ENCODE measurements at places on chromosomes 2 and 18.

DNA sequence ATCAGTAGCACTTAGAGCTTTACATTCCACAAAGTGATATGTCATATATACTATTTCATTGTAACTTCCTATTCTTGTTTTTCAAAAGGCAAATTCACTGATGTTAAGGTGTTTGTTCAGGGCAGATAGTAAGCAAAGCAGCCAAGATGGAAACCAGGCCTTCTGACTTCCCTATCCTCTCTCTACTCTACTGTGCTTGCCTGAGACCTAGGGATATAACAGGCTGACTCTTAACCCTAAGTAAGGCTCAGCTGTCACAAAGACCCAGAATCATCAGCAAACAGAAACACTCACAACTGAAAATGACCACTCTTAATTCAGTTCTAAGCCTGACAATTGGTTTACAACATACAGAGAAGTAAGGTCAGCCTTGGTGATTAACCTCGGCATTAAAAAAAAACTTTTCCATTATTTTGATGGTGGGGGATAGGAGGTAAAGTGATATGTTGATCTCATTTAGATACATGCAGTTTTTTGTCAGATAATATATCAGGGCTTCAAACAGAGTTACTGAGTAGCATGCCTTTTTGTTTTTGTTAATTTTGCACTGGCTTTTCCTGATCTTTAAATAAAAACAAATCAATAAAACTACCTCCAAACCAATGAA lies 95.4 kb upstream of the CHRNA1 start:
- no peak for DNase-seq

- DNase-seq: no peak
Observed at GRCh38 chr2:160325418-160325817, 125.3 kb upstream of the ITGB6 start.

DNA sequence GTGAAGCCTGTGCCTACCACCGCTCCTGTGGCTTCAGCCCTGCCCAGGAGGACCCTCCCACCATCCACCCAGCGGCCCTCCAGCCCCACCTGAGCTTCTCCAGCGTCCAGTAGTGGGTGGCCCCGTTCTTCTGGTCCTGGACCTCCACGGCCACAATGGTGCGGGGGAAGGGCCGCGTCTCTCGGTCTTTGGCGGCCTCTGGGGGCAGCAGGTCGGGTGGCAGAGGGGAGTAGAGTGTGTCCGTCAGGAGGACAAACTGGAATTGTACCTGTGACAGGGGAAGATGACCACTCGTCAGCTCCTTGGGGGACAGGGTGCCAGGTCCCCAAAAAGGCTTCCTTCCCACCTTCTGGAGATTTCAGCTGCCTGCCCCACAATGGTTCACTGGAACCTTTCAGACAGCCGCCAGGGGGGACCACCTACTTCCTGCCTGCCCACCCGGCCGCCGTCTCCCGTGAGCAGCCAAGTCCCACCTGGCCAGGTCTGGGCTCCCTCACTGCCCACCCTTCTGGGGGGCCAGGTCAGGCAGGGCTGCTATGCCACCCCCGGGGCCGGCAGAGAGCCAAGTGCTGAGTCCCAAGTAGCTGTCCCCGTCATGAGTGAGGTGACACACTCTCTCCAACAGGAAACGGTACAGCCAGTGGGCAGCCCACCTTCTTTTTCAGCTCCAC lies 59.3 kb downstream of the KIF1A start:
- no peak for DNase-seq

GRCh38 chr2:25479761-25480160 lies 138.0 kb upstream of the DNMT3A start:
- DNase-seq: no peak

GRCh38 chr2:4455486-4456155 lies 752.2 kb downstream of the DCDC2C start:
- DNase-seq: no peak

GRCh38 chr2:70132244-70133126 lies 45.2 kb downstream of the PCBP1 start:
- no peak for DNase-seq

DNA sequence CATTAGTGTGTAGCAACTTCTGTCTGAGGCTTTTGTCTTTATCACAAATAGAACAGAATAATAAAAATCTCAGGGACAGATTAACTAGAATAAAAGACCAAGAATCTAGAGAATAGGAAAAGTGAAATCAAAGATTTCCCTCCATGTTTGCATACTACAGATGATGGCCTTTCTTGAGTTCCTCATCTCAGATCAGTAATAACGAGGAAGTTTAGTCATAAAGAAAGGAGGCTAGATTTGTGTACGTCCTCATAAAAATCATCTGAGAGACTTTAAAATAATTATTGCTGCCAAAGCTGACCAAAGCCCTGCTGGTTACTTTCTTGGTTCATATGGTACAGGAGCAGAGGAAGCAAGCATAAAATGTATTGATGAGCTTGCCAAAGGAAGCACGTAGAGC lies 117.3 kb downstream of the MIB1 start:
- DNase-seq: no peak

GRCh38 chr2:28281739-28282138 lies 110.9 kb upstream of the FOSL2 start:
- no peak for DNase-seq

DNA sequence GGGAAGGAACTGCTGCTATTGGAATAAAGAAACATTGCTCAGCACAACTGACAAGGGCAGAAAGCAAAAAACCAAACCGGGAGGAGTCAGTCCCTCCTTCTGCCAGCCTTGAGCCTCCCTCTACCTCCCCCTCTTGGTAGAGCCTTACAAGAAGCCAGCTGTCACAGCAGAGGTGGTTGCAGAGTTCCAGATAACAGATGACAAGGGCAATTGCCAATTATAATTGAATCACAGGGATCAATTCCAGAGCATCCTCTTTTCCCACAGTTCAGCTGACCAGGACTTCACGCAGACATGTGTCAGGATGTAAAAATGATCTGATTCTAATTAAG lies 548.2 kb upstream of the LRRTM1 start:
- DNase-seq: no peak

DNA sequence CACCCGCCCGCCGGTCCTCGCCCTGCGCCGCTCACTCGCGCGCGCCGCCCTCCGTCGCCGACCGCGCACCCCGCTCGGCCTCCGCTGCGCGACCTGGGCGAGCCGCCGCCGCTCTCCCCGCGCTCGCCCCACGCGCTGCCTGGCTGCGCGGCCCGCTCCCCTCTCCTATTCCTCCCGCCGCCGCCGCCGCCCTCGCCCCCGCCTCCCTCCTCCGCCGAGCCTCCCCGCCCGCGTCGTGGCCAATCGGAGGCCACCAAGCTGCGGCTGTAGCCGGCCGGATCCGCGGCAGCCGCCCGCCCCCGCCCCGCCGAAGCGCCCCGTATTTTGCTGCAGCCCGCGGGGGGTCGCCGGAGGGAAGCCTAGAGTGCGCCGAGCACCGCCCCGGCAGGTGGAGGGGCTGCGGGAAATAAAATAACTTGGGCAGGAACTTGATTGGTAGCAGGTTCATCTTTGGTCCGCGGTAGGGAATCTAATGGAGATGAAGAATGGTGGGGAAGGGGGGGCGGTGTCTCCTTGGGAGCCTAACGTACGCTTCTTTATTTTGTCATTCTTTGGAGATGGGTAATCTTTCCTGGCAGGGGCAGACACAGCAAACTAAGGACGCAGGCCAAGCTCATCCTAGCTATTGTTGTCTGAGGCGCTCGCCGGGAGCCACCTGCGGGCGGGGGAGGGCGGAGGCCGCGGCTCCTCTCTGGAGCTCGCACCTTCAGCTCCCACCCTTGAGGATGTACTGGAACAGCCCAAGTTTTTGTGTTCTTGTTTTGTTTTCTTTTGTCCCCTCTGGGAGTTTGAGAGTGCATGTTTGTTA lies 1.1 kb upstream of the CDH2 start:
- no peak for DNase-seq

DNA sequence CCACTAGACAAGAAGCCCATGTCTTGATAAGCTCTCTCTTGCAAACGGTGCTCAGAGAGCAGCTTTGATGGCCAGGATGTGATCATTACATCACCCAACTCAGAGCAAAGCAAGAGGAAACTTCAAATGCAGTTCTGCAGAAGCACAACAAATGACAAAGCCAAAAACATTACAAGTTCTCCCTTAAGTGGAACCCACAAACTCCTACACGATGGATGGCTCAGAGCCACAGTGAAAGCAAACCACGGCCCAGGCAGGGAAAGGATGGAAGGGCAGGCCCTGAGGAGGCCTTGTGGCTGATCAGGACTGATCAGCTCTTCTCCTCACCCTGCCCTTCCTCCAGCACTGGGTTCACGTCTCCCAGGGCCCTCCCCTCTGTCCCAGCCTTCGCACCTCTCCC lies 326.4 kb downstream of the EIPR1 start:
- DNase-seq: no peak

- DNase-seq: no peak
Observed at GRCh38 chr18:61602836-61603235, 269.6 kb downstream of the CDH20 start.

DNA sequence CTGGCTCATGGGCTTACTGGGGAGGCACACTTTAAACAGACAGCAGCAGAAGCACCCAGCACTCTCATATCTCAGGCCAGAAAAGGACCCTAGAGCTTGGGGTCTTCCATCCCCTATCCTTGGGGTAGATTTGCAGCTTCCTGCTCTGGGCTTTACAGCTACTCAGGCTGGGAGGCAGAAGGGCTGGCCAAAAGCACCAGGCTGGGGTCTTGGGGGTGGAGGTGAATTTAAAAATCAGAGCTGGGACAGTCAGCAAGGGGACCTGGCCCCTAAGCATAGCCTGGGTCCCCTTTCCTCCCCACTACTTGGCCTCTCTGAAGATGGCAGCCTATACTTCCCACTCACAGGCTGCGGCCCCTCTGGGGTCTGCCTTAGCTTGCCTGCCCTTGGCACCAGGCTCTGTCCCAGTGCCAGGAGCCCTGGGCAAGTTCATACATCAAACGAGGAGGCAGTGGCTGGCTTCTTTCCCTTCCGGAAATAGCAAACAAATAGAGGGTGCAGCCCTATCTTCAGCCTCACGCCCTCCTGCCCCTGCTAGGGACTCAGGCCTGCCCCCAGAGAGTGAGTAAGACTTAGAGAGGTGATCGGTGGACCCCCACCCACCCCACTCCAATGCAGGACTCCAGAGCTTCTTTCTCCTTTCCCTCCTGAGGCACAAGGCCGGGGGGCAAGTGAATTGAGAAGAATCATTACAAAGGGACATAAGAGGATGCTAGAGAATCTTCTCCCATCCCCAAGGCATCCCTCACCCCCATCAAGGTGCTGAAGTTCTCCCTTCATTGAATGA lies 26.0 kb upstream of the TNS1 start:
- DNase-seq: no peak

DNA sequence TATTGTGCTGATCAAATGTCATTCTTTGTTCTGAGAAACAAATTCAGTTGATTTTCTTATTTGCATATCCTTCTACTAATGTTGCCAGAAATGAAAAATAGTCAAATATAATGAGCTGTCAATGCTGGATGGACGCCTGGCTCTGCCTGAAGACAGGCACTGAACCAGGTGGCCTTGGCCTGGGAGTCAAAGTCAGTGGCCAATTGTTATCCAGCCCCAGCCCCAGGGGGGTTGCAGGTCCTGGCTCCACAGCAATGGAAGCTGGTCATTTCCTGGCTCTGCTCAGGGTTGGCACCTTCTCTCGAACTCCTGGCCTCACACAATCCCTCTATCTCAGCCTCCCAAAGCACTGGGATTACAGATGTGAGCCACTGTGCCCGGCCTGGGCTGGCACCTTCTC lies 176.8 kb upstream of the GLI2 start:
- no peak for DNase-seq

DNA sequence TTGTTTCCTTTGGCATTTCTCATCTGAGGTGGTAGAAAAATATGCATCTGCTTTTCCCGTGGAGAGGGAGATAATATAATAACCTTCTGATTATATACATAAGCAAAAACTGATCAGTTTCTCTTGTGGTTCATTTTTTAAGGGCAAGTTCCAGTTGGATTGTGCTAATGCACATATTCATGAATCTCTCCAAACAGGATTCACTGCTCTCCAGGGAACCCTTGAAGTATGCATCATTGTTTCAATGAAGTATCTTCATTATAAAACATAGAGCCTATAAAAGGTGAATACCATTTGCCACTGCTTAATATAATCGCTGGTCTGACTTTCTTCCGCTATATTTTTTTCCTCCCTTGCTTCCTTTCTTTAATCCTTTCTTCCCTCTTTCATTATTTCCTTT lies 384.7 kb downstream of the FIGN start:
- no peak for DNase-seq

- peak; percentile 23 for DNase-seq
Observed at GRCh38 chr2:134218930-134219658, 34.8 kb upstream of the MGAT5 start.

- DNase-seq: no peak
Observed at GRCh38 chr2:134676960-134677359, 41.8 kb downstream of the TMEM163 start.

DNA sequence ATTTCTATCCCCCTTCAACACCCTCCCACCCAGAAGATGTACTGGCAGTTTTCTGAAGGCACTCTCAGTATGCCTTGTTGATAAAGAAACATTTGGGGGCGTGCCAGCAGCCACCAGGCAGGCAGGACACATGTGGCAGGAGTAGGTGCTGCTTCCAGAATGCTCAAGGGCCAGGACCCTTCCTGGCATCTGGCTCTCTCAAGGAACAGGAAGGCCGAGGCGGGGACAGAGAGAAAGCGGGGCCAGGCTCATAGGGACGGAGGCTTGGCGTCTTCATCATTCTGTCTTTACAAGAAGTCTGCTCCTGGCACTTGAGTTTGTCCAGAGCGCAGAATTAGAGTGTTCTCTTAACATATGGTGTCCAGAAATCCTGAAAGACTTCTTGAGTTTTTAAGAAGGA lies 121.6 kb downstream of the FAM210A start:
- no peak for DNase-seq

- no peak for DNase-seq
Observed at GRCh38 chr2:157722580-157723234, 94.0 kb upstream of the ACVR1C start.

DNA sequence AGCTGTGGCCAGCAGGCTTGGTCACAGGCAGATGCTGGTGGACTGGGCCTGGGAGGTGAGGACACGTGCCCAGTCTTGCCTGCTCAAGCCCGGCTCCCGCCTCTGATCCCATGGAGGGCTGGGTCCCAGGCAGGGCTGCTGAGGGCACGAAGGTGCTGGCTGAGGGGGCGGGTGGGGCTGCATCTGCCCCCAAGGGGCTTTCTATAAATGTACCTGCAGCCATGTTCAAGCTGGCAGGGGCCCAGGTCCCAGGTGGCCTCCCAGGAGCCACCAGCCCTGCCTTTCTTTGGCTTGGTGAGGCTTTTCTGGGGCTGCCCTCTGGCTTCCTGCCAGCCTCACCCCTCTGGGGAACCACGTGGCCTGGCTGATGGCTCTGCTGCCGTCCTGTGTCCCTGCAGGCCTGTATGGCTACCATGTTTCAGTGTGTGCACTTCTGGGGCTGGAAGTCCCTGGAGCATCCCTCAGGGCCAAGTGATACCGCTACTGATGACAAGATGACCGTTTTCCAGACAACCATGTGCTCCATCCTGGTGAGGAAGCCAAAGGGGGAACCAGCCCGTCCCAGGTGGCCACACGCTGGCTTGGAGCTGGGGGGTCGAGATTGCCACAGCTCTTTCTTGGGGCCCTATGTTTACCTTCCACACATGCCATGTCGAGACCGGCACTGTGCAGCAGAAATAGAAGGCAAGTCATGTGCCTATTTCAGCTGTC lies 23.2 kb downstream of the HJURP start:
- DNase-seq: no peak

GRCh38 chr2:237322564-237322963 lies 91.4 kb downstream of the COL6A3 start:
- no peak for DNase-seq
